ENCODE measurements at places on chromosomes 3 and 15.

- no peak for DNase-seq
These were observed 90.6 kb downstream of the CHST2 start for GRCh38 chr3:143210141-143210540.

- no peak for DNase-seq
These were observed 18.7 kb upstream of the WNT5A start for GRCh38 chr3:55505776-55506175.

DNA sequence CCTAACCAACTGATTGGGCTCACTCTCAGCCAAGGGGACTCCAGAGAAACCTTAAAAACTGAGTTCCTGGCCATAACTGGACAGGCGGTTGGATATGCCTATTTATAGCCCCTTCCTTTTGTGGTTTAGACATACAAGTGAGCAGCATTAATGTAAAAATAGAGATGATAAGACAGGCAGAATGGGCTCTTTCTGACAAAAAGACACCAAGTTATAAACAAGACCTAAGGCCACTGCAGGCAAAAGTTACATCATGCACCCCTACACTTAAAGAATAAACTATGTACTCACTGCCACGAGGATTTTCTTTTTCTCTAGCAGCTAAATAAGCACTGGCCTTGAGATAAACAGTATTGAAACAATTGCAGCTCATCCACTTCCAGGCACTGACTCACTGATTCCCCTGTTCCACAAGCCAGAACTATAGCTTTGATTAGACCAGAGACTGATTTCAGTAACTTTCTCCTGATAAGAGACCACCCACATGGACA, 30.1 kb downstream of the SUCNR1 start:
- DNase-seq, result no peak

DNA sequence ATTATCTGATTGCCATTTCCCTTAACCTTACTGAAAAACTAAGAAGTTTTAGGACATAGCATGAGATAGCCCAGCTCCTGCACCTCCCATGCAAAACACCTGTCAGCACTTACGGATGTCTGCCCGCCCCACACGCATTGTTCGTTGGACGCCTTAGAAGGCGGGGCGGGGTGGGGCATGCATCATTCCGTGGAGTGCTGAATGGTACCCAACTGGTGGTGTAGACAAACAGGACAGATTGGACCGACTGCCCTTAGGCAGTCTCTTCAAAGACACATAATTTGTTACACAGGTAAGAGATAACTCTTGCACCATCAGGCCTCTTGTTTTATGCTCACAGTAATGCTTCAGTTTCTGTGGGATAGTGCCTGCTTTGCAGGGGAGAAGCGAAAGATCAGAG, 93.8 kb downstream of the SMAD6 start:
- no peak for DNase-seq

- peak; percentile 5 for DNase-seq
These were observed 987 bp downstream of the PRTG start for GRCh38 chr15:55741833-55742497.

DNA sequence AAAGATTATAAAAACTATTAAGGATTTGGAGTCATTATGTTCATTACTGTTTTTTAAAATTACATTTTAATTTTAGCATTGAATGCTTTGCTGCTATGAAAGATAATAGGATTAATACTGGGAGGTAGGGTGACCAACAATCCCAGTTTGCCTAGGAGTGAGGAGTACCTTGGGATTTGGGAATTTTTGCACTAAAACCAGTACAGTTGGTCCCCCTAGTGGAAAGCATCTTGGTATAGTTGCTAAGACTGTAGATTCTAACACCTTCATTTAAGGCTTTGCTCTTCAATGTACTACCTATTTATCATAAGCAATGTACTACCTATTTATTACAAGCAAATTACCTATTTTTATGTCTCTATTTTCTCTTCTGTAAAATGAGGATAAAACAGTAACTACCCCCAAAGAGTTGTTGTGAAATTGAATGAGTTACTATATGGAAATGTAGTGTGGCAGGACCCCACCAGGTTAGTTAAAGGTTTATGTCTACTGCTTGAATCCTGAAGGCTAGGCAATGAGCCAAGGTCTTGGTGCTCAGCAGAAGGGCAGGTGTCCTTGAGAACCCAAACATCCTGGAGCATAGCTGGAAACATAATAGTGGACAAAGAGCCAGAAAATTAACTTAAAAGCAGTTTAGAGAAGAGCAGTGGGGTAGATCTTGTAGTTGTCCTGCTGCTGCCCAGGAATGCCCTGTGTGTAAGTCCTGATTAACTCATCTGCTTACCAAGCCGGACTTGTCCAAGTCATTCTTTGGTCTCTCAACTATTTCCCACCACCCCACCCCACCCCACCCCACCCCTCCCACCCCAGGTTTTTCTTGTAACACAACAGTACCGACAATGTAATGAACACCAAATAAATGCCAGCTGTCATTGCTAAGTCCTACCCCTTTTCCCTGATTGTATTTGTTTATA, 49.2 kb upstream of the NMD3 start:
- no peak for DNase-seq

DNA sequence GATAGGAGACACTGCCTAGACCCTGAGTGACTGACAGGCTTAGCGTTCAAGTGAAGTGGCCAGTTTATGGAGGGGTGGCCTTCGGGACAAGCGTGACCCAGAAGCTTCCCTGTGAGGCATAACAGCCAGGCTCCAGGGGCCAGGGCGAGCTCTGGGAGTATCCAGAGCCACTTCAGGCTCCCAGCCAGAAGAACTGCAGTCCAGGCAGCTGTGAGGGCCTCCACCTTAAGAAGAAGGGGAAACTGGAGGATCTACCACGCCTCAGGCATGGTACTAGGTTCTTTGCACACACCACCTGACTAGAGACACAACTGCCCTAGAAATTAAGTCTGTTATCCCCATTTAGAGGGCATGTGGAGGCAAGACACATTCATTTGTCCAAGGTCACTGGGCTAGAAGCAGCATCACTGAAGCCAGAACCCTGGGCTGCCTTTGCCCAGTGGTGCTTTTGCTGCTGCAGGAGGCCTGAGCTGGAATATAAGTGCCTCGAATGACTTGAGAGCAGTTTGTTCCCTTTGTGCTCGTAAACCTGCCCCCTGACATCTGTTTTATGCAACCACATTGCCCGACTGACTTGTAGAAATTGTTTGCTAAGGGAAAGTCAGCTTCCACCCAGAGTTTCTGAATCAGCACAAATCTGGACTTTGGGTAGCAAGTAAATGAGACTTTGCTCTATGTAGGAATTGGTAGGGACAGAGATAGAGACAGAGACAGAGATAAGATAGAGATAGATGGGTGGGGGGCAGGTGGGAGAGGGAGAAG, 23.3 kb downstream of the RASGRF1 start:
- DNase-seq, result no peak

GRCh38 chr3:43727930-43728329, 37.2 kb downstream of the ABHD5 start:
- DNase-seq, result no peak

GRCh38 chr3:150238048-150238802, 169.9 kb upstream of the TSC22D2 start:
- DNase-seq, result no peak

DNA sequence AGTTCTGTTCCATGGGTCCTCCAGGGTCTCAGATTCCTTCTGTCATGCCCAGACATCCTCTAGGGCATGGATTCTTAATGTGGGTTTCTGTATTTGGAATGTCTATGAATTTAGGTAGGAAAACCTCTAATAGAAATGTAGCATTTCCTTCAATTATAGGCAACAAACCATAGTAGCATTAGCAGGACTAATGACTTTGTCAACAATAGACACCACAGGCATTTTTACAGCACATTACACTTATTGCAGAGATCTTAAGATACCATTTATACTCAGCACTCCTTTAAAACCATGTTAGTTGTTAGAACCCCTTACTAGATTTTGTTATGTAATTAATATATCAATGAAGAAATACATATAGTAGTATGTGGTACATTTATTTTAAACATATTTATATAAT, 77.8 kb upstream of the TBC1D5 start:
- DNase-seq, result no peak

GRCh38 chr15:29880341-29880740, 58.1 kb upstream of the TJP1 start:
- DNase-seq, result no peak

DNA sequence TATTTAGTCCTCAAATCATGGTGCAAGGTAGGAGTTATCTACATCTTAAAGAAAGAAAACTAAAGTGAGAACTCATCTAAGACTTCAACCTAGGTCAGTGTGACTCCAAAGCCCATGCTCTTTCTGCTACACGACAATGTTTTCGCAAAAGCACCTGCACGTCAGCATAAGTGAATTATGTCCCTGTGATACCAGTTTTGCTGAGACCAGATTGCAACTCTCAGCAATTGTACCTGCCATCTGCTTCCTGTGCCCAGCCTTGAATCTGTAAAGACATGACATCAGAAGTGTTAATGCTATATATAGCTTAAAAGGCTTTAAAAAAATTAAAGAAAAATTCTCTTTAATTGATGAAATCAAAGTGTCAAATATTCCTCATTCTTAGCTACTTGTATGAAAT, 43.4 kb downstream of the RETNLB start:
- DNase-seq, result no peak

DNA sequence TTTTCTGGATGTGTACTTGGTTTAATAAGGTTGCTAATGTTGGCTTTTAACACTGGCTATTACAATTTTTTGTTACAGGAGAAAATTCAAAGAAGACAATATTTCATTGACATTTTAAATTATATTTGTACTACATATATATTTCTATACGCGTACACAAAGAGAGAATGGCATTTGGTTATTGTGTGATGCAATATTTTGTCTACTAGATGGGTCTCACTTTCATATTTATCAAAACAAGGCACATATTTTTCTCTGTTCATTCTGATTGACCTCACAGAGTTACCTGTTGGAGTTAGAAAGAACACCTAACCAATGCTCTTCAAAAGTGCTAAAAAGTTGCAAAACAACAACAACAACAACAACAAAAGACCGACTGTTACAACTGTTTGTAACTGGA, 50.2 kb upstream of the VGLL3 start:
- DNase-seq, result no peak

- peak; percentile 30 for DNase-seq
These were observed at the start of gene CYFIP1 for GRCh38 chr15:22980189-22981050. CYFIP1 (minus strand) TSS chr15:22980368; CDS start chr15:22947285, 33,083 bp downstream.

DNA sequence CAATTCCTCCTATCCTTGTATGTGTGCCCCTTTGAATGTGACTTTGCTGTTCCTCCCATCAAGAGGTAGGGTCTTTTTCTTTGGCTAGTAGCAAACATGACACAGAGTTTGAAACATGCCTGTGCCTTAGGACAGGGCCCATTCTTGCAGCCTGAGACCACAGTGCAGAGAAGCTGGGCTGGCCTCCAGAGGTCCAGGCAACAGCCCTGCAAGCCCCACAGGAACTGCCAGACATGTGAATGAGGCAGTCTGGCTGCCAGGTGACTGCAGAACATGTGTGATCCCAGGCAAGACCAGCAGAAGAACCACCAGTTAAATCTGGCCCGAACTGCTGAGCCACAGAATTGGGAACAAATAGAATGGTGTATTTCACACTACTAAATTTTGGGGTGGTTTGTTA, 1.2 kb upstream of the HGD start:
- no peak for DNase-seq

DNA sequence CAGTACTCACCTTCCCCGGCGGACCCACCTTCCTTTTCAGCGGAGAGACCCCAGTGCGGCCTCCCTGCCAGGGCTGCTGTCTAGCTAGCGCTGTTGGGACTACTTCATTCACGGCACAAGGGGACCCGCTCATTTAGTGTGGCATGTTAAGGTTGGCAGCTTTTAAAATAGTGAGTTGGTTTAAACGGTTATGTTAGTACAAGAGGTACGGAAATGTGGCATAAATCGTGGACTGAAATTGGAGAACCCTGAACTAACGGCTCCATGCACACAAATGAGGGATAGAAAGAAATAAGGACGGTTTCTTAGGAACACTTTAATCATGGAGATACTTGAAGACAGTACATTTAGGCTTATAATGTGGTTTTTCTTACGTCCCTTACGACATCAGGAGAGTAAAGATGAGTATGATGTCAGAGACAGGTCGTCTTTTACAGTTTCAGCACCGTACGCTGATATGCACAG, 752 bp downstream of the CEP63 start:
- DNase-seq, result peak; percentile 38

DNA sequence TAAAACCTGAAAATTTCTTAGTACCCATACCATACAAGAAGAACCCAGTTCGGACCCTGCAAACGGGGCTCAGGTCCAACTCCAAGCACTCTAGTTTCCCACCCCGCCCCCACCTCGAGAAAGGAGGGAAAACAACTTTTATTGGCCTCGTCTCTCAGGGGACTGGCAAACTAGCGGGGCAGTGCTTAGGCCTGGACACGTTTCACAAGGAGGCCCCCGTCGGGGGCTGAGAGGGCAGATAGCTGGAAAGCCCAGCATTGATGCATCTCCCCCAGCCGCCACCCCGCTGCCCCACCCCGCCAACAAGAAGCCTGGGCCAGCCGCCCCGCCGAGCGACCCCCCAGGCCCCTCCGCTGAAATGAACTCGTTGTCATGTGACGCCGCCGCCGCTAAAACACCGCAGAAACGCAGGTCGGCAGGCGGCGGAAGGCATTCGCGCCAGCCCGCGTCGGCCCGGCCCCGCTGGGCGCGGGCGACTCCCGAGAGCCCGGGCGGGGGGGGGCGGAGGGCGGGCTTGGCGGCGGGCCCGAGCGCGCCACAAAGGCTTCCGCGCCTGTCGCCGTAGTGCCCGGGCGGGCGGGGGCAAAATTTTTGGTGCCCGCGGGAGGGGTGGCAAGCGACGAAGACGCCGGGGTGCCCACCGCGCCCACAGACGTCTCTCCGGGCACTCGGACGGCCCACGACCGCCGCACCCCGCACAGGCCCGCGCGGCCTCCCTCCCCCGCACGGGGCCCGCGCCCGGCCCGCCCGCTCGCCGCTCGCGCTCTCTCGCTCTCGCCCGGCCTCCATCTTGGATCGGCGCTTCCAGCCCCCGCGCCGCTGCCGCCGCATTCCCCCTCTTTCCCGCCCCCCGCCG, 634 bp downstream of the STAG1 start:
- DNase-seq, result peak; percentile 66

DNA sequence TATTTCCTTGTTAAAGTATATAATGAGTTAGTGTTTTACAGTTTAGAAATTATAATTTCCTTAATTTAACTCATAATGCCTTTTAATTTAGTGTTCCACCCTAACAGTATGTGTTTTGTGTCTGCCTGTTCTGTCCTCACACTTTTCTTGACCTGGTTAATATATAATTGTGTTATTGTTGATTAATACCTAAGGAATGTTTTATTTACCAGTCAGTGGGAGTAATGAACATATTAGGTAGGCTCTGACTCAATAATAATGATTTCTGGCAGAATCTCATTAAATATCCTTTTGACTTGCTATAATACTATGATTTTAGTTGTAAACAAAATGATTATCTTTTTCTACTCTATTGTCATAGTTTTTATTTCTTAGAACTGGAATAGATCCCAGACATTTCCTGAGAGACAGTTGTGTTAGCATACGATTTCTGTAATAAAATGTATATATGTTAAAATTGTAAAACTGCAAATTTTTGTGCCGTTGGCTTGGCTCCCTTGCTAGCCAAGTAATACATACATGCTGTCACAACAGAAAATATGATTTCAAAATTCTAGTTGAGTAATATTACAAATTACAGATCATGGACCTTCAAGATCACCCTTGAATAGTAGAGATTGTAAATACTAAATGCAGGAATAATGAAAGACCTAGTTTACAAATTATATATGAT, 51.9 kb downstream of the RASA2 start:
- DNase-seq, result no peak

- no peak for DNase-seq
These were observed 307.5 kb downstream of the EDEM1 start for GRCh38 chr3:5494905-5495519.
